ENCODE measurements at places on chromosomes 3 and 15.

DNA sequence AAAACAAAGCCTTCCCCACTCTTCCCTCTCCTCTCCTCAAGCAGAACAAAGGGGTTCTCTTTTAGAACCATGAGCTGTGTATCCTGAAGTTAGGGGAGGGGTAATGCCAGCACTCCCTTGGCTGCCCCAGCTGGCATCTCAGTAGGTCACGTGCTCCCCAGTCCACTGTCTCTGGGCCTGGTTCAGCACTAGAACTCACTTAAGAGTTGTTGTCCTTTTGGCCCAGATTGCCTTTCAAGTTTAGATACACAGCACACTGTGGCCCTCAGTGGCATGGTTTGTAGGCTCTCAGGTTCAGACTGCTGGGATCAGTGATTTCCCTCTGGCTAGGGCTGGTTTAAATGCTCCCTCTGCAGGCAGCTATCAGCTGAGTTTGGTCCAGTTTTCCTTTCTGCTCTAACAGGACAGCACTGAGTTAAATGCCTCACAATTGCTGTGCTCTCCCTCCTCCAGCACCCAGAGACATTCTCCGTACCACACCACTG is 188.4 kb upstream of the ST8SIA2 start:
- peak; percentile 8 for DNase-seq

DNA sequence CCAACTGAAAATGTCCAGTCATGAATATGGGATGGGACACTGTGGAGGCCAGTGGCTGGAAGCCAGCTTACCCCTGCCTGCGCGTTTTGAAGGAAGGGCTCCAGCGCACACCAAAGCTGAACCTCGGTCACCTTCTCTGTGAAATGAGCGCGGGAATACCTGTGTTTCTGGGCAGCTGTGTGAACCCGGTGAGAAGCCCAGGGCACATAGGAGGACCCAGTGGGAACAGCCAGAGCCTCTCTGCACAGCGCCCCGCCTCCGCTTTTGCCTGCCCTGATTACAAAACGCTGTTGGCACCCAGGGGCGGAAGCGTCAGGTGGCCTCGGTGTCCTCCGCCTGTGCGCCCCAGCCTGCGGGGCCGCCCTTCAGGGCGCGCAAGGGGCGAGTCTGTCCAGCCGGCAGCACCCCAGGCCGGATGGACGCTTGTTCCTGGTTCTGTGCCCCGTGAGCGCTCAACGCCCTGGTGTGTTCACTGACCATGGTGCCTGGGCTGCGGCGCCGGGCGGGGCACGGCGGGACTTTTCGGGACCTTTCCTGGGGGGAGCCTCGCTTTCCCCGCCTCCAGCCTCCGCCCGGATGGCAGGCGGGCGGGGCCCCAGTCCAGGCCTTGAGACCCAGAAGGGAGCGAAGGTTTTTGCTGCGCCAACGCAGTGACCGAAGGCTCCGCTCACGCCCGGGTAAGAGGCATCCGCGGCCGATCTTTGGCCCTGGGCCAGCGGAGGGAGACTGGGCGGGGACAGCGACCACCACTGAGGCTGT is at the start of gene SQOR:
Gene SQOR (plus strand): TSS at position 598 of the 759 bp plus-strand sequence. CDS start 23,895 bp downstream, outside the sequence.
- peak; percentile 89 for DNase-seq

GRCh38 chr3:57157545-57157944 is 7.6 kb downstream of the IL17RD start:
- no peak for DNase-seq

DNA sequence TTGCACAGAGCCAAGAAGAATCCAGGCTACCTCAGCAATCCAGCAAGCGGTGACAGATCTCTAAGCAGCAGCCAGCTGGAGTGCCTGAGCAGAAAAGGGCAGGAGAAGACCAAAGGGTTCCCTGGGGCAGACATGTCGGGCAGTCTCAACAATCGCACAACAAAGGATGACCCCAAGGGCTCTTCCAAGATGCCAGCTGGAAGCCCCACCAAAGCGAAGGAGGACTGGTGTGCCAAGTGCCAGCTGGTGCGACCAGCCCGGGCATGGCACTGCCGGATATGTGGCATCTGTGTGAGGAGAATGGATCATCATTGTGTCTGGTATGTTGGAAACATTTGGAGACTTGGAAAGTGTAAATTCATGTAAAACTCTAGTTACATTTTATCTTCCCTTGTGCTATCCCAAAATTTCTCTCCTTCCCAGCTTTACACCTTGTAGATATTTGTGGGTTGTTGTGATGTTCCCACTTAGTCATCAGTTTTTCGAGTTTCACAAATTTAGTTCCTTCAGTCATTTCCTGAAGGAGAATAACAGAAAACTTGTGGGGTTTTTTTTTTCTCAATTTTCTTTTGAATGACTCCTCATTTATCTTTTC is 6.4 kb downstream of the ZDHHC23 start:
- no peak for DNase-seq

GRCh38 chr3:134378818-134379217 is 4.6 kb upstream of the AMOTL2 start:
- DNase-seq = no peak

DNA sequence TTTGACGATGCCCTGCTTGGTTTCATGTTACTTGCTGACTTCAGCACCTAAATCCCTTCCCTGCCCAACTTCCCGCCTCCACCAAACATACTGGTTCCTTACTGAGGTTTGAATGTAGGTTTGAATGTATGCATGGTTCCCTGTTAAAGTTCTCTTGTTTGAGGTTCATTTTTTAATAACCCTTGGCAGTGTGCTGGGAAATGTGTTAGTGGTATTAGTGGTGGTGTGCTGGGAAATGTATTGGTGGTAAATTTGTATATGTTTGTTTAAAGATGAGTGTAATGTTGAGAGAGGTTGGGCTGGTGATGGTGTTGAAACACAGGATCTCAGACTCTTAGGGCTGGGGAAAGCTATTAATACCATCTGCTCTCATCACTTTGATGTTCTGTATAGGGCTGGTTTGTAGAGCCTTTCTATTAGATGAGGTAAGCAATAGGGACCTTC is 392.7 kb downstream of the PTPRG start:
- no peak for DNase-seq

- no peak for DNase-seq
Observed at GRCh38 chr3:192275741-192276355, 451.5 kb downstream of the FGF12 start.

- no peak for DNase-seq
Observed at GRCh38 chr3:170089862-170090600, 52.2 kb downstream of the GPR160 start.

DNA sequence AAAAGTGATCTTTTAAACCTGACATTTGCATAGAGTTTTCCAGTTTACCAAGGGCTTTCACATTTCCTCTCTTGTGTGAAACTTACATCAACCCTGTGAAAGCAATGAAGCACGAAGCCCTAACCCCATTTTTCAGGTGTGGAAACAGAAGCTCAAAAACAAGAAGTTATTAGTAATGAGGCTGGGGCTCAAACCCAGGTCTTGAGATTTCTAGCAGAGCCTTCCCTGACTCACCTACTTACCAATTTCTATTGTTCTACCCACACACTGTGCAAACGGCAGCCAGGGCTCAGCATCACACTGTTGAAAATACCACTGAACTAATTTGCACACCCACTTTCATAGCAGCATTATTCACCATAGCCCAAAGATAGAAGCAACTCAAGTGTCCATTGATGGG is 117.8 kb upstream of the IGF1R start:
- DNase-seq = no peak

- DNase-seq = no peak
Observed at GRCh38 chr15:76366714-76367113, 30.1 kb downstream of the ISL2 start.

- peak; percentile 80 for DNase-seq
Observed at GRCh38 chr3:63343674-63344073, 65.6 kb downstream of the SYNPR start.

DNA sequence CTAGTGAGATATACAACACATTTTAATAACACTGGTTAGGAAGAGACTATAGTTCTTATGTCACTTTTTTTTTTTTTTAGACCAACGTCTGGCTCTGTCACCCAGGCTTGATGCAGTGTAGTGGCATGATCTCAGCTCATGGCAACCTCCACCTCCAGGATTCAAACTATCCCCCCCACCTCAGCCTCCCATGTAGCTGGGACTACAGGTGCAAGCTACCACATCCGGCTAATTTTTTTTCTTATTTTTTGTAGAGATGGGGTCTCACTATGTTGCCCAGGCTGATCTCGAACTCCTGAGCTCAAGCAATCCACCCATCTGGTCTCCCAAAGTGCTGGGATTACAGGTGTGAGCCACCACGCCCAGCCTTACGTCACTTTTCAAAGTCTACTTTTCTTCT is 100.8 kb downstream of the FOXP1 start:
- no peak for DNase-seq

DNA sequence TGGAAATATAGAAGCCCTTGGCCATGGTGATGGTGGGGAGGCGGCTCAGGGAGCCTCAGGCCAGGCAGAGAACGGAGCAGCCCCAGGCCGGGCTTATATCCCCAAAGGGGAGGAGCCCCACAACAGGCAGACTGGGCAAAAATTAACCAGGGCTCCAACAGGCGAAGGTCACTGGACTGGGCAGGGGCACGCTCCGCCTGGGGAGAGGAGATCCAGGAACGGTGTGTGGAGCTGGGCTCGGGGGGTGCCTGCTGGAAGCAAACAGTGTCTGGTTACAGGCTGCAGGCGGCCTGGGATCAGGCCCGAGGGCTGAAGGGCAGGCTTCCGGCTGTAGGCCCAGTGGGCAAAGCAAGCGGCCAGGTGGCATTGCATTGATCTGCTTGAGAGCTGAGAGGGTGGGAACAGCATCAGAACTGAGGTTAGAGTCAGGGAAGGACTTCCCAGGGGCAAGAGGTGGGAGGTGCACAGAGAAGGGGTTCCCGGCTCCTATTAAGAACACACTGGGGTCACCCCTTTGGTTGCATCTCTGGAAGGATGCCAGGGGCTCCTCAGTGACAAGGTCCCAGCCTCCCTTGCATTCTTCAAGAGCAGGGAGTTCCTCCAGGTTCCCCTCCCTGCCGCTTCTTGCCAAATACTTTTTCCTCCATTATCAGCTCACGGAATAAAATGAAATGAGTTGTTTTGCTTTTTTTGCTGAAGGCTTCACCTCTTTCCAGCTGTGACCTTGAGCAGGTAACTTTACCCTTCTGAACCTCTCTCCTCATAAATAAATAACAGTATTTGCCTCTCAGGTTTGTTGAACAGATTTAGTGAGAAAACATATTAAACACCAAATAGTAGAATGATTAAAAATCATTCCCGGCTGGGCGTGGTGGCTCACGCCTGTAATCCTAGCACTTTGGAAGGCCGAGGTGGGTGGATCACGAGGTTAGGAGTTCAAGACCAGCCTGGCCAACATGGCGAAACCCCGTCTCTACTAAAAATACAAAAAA is 7.8 kb downstream of the ANPEP start:
- no peak for DNase-seq

DNA sequence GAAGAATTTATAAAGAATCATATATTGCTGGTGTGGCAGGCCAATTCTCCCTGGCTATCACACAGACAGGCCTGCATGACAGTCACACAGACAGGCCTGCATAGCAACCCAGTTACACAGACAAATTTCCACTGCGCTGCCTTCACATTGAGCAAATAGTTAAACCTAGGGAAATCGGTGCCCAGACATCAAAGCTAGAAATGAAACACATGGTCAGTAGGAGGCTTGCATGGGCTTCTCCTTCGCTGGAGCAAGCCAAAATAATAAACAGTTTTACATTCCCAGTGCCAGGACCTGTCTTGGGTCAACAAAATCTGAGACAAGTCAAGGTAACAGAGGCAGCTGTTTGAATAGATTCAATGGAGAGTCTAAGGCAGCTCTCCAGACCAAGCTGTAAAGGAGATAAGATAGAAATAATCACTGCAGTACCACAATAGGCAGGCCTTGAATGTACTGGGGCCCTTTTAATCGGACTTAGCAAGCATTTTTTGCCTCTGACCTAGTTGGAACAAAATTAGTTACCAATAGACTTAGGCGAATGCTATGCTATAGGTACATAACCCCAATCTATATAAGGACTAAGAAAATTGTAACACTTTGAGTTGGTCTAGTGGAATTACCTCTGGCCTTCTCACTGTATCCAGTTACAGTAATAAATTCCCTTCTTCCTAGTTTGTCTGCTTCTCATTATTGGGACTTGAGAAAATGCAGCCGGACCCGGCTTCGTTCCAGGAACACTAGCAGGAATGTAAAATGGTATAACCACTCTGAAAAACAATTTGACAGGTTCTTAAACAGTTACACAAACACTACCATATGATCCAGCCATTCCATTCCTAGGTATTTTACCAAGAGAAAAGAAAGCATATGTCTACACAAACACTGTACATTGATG is 274.7 kb upstream of the UBE2E2 start:
- no peak for DNase-seq

- DNase-seq = no peak
Observed at GRCh38 chr3:38487323-38487722, 8.8 kb upstream of the EXOG start.

DNA sequence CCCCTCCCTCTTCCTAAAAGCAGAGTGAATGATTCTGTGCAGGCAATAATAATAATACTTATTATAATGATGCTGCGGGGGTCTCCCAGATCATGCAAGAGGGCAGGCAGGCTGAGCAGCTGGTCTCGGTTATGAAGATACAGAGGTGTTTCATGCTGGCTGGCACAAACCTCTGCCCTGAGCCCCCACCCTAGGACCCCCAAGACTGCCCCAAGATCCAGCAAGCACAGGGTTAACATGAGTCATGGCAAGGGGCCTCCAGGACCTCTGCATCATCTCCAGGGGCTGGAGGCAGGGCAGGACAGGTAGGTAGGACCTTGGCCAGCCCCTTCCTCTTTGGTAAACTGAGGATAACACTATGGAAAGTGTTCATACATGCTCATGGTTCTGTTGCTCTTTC is 2.7 kb downstream of the MGLL start:
- peak; percentile 40 for DNase-seq

- no peak for DNase-seq
Observed at GRCh38 chr3:32379831-32380500, 11.7 kb upstream of the CMTM7 start.

- DNase-seq = no peak
Observed at GRCh38 chr3:186281176-186281575, 80.9 kb downstream of the DGKG start.

DNA sequence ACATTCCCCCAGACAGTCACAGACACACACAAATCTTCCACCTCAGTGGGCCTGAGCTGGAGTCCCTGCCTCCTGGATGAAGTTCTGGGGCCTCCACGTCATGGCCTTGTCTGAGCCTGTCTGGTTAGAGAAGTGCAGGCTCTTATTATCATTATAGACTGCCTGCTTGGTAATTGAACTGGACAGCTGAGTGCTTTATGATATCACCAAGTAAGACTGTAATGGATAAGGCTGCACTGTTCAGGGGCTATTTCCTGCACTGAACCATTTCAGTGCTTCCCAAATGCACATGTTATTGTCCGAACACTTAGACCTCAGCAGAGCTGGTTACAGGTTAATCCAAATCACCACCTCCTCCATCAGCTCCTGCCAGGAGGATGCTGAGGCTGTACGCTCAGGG is 8.7 kb upstream of the ST6GAL1 start:
- no peak for DNase-seq
